Stimulated activated CD8-positive, alpha-beta memory T cell treated with anti-CD3 and anti-CD28 coated beads, Interleukin-7, amount 100 ng/mL, for 1 hour (primary cell): ENCODE measurements at places on chromosomes 13 and 19.

GRCh38 chr19:29525901-29526729 lies at the start of gene VSTM2B:
Gene VSTM2B, plus strand, starts transcription at chr19:29525994. Its CDS starts 590 bp downstream, at chr19:29526584.
- DNase-seq: no peak

- no peak for DNase-seq
Observed at GRCh38 chr13:81021284-81021840, 680.4 kb upstream of the SPRY2 start.

DNA sequence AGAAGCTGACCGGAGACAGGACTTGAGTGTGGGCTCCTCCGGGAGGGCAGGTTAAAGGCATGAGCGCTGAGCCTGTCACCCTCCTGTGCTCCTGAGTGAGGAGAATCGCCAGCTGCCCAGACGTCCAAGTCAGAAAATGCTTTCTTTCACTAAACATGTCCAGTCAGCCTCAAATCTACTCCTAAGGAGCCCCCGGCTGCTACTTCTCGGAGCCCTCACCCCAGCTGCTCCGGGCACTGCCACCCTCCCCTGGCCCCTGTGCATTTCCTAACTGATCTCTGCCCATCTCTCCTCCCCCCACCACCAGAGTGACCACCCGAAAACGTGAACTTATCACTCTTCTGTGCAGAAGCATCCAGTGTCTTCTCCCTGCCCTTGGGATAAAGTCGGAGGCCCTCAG lies 277.5 kb upstream of the SOX1 start:
- no peak for DNase-seq

GRCh38 chr19:31002518-31003244 lies 346.6 kb downstream of the TSHZ3 start:
- no peak for DNase-seq

- DNase-seq: no peak
Observed at GRCh38 chr13:52842441-52842840, 6.0 kb downstream of the PCDH8 start.

DNA sequence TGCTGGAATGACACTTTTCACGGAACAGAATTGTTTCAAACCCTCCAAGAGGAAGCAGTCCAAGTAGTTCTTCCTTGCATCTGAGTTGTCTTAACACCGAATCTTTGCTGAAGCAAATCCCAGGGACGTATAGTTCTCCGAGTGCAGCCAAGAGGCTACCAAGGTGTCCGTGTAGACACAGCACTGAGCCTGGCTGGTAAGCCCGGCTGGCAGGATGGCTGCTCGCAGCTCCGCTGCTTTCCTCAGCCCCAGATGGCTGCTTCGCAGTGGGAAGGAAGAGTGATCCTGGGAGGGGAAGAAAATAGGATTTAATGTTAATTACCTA lies 105.0 kb downstream of the SLC7A1 start:
- no peak for DNase-seq

- DNase-seq: peak; percentile 89
Observed at GRCh38 chr19:7636691-7637373, at the start of gene STXBP2. Gene STXBP2, plus strand, starts transcription at chr19:7637110. Its CDS starts 40 bp downstream, at chr19:7637150.

- DNase-seq: no peak
Observed at GRCh38 chr19:34645551-34645950, 31.4 kb downstream of the SCGB2B2 start.

GRCh38 chr13:41426047-41426446 lies 31.3 kb upstream of the RGCC start:
- DNase-seq: no peak

DNA sequence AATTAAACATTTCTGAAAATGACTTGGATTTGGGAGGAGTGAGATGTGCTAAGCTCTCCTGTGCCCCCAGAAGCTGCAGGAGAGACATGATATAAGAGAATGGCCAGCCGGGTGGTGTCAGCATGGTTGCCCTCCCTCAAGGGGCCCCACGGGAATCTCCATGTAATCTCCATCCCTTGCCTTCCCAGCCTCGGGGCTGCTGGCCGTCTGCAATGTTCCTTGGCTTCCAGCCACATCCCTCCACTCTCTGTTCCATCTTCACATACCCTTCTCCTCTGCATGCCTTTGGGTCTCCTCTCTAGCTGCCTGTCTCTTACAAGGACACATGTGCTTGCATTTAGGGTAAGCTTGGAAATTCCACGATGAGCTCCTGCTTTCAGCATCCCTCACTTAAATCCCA lies 172.0 kb downstream of the TSHZ3 start:
- no peak for DNase-seq

GRCh38 chr19:46591870-46592269 lies 9.3 kb upstream of the CALM3 start:
- no peak for DNase-seq

DNA sequence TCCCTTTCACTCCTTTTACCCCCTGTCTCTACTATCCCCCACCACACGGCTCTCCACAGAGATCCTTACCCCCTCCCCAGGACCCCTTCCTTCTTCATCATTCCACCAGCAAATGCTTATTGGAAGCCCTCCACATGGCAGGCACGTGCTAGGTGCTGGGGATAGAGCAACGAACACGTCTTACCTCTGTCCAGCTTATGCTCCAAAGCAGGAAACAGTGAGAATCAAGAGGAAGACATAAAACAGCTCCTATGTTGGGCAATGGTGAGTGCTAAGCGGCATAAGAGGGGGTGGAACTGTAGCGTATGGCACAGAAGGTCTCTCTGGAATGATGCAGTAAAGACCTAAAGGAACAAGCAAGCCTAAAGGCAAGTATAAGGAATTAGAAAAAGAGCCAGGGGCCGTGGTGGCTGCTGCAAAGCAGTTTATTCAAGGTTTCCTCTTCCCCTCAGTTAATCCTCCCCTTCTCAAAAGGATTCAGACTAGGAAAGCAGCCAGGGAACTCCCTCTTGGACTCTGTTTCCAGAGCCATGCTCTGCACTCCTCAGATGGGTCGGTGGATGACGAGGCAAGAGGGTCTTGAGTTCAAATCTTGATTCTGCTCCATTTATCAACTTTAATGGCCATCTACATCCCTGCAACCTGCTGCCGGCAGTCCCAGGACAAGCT lies 289.4 kb downstream of the FOXO1 start:
- no peak for DNase-seq

DNA sequence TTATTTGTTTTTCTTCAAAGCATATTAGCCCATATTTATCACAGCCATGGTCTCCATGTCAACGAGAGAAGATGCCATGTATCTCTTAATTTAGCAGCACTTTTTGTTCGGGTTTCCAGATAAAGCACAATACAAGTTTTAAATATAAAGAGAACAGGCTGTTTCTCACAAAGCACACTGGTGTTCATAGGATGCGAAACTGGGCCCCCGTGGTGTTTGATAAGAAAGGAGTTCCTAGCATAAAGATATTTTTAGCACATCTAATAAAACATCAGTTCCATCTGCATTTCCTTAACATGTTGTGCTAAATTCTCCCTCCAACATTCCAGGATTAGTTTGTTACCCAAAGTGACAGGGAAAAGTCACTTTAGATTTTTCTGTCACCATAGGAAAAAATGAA lies 72.4 kb upstream of the EDNRB start:
- DNase-seq: no peak

DNA sequence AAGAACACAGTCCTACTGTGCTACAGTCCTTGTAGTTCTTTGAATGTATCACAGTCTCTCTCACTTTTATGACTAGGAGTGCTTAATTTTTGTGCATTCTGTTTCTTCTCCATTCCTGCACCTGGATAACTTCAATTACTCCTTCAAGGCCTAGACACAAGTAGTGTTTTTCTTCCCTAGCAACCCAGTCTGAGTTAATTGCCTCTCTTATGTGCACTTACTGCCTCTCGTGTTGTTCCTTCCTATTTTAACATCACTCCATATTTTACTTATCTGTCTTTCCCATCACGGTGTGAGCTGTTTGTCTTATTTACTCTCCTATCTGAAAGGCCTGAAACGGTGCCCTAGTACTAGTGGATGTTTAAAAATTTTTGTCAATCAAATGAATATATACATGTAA lies 101.5 kb downstream of the HS6ST3 start:
- DNase-seq: no peak

- DNase-seq: no peak
Observed at GRCh38 chr13:77377016-77377415, 50.1 kb upstream of the MYCBP2 start.

- DNase-seq: peak; percentile 23
Observed at GRCh38 chr19:36032251-36033104, at the start of gene CLIP3. Gene CLIP3, minus strand, starts transcription at chr19:36032873. Its CDS starts 516 bp downstream, at chr19:36032357.

- no peak for DNase-seq
Observed at GRCh38 chr13:85386424-85386823, 412.8 kb downstream of the SLITRK6 start.

DNA sequence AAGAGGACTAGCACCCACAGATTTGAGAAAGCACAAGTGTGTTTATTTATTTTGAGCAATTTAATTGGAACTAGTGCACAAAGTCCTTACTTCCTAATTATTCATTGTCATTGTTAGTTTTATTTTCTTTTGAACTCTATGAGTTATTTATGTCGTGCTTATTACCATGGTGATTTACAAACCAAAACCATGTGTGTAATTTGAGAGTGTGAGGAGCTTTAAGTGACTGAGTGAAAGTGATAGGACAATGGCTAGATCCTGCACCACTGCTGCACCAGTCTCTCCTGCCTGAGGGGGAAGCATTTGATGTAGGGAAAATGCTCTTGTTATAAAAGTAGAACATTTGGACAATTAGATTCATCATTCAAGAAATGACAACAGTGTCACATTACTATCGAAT lies 172.3 kb upstream of the KLF12 start:
- DNase-seq: no peak

GRCh38 chr19:40691421-40692211 lies 1.2 kb upstream of the NUMBL start:
- DNase-seq: no peak

- no peak for DNase-seq
Observed at GRCh38 chr13:113796964-113797676, 38.1 kb downstream of the TMEM255B start.

DNA sequence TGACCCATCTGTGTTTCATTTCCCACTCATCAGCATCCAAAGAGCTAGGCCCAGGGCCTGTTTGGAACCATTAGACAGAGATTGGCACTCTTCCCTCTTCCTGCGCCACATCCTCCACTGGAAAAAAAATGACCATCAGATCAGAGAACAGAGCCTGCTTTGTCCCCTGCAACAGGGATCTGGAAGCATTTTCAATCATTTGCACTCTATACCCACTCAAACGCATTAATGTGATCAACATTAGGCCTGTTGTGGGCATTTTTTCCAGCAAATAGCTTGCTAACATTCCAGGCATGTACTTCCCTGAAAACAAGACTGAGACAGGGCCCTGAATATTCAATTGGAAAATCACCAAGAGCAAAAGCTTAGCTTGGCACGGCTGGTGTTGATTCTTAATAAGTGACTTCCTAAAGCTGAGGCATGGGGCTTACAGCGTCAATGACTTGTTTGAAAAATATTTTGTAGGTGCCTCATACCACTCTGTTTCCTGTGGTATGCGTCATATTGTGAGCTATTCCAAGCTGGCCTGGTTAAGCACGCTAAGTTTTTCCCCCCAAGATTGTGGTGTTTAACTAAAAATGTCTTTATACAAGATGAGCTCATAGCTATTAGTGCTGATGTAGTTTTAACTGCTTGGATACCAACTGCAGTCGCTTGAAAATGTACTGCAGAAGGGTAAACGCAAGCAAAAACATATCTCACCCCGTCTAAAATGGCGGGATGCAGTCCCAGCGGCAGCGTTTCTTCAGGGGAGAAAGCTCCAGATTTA lies 404.4 kb downstream of the SPRY2 start:
- DNase-seq: no peak

GRCh38 chr13:81602241-81602640 lies 1261.3 kb upstream of the SPRY2 start:
- no peak for DNase-seq

- DNase-seq: no peak
Observed at GRCh38 chr13:112454648-112455334, 78.6 kb downstream of the SPACA7 start.

DNA sequence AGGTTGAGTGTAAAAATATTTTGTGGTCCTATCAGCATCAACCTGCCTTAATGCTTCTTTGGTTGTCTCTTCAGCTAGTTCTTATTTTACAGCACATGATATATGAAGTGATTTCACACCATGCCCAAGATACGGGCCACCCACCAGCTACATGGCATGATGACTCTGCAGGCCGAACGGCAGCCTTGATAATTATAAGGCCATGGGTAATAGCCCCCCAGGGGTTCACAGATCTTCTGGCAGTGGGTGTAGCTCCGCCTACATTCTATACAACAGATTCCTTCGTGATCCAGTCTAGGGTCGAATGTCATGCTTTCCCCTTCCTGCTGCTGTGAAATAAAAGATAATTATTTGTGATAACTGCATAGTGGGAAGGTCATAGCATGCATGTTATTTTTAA lies 36.1 kb downstream of the CNMD start:
- DNase-seq: no peak

- DNase-seq: no peak
Observed at GRCh38 chr19:49746206-49746958, 16.7 kb downstream of the TSKS start.

DNA sequence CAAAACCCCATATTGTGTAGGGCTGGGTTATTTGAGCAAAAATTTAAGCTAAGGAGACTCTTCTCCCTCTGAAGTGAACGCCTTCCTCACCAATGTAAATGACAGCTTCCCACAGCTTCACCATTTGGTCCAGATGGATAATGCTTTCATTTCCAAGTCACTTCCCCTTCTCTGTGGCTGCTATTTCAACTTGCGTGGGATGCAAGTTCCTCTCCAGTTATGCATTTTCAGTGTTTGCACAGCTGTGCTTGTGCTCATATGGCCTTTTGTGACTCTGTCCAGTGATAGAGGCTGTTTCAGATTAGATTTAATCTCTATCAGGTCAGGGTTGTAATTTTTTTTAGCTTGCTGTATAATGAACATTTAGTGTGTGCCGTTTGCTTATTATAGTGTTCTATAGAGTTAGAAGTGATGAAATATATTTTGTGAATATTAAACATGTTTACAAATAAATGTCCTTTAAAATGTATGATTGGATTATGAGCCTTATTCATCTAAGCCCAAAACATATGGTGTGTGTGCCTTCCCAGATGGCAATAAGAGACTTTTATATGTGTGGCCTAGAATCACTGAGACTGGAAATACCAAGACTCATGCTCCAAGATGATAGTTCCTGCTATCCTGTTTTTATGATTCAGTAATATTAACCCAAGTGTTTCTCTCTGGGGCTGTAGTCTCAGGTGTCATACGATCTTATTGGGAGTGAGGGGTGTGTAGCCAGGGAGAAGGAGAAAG lies 86.6 kb downstream of the TNFRSF19 start:
- no peak for DNase-seq

DNA sequence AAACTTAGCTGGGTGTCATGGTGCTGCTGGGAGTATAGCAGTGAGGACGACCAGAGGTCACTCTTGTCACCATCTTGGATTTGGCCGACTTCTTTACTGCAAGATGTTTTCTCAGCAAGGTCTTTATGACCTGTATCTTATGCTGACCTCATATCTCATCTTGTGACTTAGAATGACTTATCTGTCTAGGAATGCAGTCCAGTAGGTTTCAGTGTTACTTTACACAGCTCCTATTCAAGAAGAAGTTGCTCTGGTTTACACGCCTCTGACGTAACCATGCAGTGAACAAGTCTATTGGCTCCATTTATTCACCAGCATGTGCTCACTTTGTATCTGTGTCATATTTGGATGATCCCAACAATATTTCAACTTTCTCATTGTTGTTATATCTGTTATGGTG lies 26.7 kb downstream of the ZNF850 start:
- DNase-seq: no peak

GRCh38 chr19:46849610-46850009 lies 1.0 kb downstream of the AP2S1 start:
- no peak for DNase-seq
